Spinal cord (tissue), 10 donors: ENCODE measurements at places on chromosomes 4 and X.

DNA sequence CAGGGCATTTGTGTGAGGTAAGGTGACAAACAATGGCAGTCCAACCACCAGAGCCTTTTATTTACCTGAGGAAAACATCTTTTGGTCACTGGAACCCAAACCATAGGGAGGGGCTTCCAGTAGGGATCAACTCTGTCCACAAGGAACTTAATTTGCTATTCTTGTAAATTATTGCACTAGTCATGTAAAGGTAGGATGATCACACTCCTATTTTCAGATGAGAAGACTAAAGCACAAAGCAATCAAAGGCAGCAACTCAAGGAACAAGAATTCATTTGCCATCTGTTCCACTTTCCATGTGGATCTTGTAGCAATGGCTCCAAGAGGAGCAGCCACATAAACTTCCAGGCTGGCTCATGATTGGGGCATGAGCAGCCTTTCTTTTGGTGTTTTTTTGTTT is 35.3 kb downstream of the CD99L2 start:
- no peak for DNase-seq

DNA sequence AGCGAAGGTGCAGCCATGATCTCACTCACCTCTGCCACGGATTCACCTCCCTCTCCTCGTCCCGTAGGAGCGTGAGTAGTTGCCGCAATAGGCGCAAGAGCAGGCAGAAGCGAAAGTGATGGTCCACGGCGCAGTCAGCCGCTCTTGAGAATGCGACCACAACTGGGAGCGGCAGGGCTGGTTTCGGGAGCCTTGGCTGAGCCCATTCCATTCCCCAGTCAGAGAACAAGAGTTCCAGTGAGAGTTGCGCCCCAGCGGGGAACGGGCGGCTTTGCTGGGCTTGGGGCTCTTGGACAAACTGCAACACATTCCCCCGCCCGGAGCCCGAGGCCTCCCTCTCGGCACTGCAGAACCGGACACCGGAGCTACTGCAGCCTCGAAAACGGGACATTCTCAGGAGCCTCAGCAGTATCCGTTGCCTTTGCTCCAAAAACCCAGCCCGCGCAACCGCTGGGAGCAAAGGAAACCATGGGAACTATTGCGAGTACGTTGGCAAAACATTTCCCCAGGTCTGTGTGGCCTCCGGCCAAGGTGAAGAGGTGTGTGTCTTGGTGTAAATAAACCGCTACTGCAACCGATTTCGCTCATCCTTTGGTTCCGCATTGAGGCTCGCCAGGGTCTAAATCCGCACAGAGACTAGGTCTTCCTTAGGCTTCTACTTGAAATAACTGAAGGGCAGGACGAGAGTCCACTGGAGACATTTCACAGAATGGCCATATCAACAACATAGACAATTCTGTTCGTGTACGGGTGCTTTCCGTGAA is 5.7 kb upstream of the ZBTB33 start:
- DNase-seq, result peak; percentile 66

GRCh38 chrX:16559206-16559619 is 90.7 kb upstream of the S100G start:
- DNase-seq, result no peak

DNA sequence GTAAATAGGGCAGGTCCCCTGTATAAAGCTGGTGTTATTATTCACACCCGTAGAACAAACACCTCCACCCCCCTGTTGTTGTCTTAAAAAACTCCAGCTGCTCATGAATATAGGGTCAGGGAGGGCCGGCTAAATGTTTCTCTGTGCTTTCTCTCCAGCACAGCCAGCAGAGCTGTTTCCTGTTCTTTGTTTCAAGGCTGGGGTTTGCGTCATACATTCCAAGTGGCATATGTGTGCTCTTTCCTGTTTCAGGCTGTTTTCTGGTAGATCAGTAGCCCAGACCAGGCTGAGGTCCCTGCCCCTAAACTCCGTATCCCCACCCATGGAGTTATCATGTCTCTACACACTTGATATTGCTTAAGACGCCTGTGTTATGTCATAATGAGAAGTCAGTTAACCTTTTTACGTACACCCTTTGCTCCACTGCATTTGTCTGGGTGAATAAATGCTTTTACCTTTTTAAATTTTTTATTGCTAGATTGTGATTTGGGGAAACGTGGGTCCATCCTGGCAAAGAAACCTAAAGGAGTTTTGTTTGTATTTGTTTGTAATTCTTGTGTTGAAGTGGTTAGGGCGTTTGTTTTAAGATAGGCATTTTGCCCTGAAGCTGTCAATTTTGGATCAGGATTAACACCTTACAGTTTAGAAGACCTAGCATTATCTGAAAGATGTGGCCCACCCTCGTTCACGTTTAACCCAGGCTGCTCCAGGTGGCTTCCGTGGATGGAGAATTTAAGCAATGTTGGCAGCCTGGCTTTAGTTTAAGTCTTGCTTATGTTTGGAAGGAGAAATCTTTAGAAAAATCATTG is 3.3 kb downstream of the KLF3 start:
- DNase-seq, result peak; percentile 71

- no peak for DNase-seq
These were observed 27.3 kb downstream of the PABPC4L start for GRCh38 chr4:134174271-134174670.
